RWPE2 (cell line): ENCODE measurements at places on chromosomes 3 and 15.
A peak's percentile ranks its signal among the peaks of the same experiment; 100 is the strongest.

DNA sequence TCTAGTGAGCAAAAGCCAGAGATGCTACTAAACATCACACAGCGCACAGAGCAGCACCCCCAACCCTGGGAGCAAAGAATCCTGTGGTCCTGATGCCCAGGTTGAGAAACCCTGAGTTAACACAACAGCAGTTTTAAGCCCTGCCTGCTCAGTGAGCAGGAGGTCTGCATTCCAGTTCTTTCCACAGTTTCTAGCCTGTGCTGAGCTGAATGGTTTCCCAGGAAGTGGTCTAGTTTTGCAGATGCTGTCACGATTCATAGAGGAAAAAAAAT is 171.1 kb upstream of the PROK2 start:
- DNase-seq, result no peak

GRCh38 chr15:58407778-58408177 is 24.0 kb upstream of the LIPC start:
- no peak for DNase-seq

GRCh38 chr15:60844511-60845174 is 365.7 kb upstream of the ICE2 start:
- DNase-seq, result no peak

DNA sequence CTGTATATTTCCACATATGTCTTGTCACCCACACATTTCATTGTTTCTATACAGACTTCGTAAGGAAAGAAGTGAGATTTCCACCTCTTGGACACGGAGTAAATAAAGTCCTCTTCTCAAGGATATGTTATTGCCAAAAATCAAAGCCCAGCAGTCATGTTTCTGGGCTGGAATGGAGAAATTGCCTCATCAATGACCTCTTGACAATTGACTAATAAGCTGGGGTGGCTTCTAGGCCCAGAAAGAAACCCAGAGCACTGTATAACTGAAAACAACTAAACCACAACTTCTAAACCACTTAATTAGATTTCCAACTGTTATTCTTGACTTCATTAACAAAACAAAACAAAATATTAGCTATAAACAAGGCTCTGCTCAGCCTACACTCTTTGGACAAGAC is 56.4 kb upstream of the SLC24A5 start:
- no peak for DNase-seq

- DNase-seq, result no peak
Measured at GRCh38 chr15:23853286-23853685, 166.2 kb upstream of the NDN start.

DNA sequence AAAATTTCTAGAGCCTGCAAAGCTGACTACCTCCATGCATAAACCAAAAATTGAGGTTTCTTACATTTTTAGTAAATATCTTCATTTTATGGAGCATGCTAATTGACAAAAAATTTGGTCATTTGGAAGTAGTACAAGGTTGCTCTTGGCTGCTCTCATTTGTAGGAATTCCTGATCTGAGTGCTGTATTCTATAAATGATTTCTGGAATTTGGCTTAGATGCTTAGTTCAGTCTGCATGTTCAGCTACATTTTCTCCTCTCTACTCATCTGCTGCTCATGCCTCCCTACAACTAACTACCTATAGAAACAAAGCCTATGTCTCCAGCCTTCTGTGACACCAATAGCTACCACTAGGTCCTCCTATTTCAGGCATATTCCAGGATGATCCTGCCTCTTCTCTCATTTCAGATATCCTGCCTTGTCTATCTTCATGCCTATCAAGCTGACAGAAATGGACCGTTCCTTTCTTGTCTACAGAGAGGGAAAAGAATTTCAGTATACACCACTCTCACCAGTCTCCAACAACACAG is 901.1 kb downstream of the TBL1XR1 start:
- DNase-seq, result no peak

GRCh38 chr3:32340039-32340438 is 51.6 kb upstream of the CMTM7 start:
- DNase-seq, result no peak

- DNase-seq, result no peak
Measured at GRCh38 chr15:41031232-41032078, 78.2 kb downstream of the CHAC1 start.

GRCh38 chr3:11199902-11200845 is 45.9 kb downstream of the HRH1 start:
- no peak for DNase-seq

DNA sequence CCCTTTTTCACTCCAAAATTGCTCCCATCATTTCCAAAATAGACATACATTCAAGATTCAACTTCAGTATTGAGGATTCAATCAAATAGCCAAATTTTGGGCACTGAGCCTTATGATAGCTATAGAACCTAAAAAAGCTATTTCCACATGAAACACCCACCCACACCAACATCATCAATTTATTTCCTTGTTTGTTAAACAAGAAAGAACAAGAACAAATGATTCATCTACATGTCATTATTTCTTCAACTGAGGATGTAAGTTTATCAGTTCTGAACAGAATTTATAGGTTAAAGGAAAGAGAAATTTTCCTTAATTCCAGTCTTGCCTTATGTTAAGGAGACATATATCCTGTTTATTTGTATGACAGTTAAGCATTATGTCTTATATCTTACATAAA is 32.2 kb downstream of the DPPA2 start:
- no peak for DNase-seq

- DNase-seq, result no peak
Measured at GRCh38 chr3:115683305-115683704, 60.0 kb downstream of the GAP43 start.

- no peak for DNase-seq
Measured at GRCh38 chr3:100682056-100682853, 27.0 kb upstream of the TFG start.

GRCh38 chr3:25587526-25587925 is 77.2 kb downstream of the TOP2B start:
- DNase-seq, result no peak

DNA sequence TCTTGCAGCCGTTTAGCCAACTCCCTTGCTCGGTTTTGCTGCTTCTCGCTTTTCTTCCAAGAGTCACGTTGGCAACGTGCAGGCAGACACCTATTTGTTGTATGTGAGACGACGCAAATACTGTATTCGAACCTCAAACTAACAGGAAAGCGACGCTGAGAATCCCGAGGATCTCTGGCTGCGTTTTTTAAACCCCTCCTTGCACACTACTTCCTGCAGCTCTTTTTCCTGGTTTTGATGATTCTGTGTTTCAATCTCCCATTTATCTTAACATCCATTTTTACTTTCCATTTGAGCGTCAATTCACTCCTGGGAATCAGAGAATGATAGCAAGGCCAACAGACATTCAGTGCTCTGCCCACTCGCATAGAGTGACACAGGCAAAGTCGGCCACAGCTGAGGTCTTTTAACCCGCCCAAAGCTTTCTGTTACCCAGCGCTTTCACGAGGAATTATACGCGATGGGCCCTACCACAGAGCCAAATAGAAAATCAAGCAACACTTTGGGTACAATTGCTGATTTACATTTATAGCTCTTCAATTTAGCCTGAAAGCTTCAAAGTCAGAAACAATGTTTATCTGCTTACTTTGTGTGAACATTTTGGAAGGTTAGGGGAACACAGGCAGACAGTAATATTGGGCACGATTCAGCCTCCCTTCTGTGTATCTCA is 1.6 kb upstream of the ANXA2 start:
- no peak for DNase-seq

DNA sequence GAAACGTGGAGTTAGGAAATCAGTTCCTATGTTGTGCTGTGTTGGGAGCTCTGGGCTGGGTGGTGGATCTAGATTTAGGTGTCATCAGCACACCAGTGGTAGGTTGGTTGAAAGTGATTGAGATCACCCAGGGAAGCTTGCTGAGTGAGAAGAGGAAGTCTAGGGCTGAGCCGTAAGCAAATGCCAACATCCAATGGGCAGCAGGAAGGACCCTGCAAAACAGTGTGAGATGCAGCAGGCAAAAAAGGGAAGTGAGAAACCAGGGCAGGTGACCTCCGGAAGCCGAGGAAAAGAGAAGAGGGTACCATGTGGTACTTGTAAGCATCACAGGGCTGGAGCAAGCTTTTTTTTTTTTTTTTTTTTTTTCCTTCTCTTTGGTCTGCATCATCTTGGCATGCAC is 15.9 kb upstream of the COPG1 start:
- no peak for DNase-seq

GRCh38 chr15:77531191-77532000 is 101.3 kb downstream of the LINGO1 start:
- DNase-seq, result peak; percentile 61

- DNase-seq, result no peak
Measured at GRCh38 chr3:193040836-193041672, 123.4 kb upstream of the MB21D2 start.

GRCh38 chr3:62965311-62965710 is 90.1 kb upstream of the CADPS start:
- DNase-seq, result no peak

DNA sequence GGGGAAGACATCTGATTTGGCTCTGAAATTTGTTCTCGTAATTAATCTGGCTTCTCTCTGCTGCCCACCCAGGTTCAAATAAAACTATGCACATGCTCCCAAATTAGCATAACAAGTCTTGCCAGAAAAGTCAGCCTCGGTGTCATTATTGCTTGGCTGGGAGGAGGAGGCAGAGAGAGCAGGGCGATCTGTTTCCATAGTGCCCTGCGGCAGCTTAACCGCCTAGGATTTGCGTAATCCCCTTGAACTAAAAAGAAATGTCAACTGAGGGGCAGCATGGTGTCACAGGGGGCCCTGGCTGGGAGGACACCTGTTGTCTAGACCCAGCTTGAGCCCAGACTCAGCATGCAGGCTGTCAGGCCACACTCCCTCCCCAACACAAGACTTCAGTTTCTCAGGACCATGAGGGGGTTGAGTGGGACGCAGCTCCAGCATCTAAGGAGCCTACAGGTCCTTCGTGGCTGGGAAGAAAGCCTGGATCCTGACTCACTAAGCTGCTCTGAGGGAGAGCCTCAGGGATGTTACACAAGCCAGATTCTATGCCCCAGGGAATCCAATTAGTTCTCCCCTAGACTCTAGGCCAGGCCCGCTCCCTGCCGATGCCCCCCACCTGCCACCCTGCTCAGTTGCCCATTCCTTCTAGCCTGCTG is 17.3 kb downstream of the MRPS11 start:
- DNase-seq, result no peak

DNA sequence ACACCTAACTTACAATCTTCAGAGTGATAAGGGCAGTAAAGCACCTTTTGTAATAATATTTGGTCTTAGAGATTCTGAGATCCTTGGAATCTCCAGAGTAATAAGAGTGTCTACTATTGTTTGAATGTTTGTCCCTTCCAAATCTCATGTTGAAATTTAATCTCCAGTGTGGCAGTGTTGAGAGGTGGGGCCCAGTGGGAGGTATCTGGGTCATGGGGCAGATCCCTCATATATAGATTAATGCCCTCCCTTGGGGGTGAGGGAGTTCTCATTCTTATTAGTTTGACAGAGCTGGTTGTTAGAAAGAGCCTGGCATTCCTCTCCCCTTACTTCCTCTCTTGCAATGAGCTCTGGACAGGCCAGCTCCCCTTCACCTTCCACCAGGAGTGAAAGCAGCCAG is 16.0 kb downstream of the DZIP1L start:
- DNase-seq, result no peak

GRCh38 chr3:25583343-25583742 is 81.4 kb downstream of the TOP2B start:
- DNase-seq, result no peak

DNA sequence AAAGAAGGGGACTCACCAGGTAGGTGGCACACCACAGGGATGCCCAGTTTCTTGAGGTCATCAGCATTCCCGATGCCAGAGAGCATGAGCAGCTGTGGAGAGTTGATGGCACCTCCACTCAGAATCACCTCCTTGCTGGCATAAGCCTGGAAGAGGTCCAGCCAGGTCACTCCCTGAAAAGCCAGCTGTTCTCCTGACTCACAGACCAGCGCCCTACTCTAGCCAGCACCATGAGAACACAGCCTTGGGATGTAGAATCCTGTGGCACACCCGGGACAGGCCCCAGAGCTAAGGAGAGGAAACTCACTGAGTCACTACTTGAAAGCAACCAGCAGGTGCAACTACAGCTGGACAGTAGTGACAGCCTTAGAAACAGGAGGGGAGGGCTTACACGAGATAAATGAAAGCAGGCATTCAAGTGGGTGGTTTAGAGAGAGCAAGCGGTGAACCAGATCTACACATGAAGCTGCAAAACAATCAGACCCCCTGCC is 24.5 kb downstream of the CHDH start:
- no peak for DNase-seq

DNA sequence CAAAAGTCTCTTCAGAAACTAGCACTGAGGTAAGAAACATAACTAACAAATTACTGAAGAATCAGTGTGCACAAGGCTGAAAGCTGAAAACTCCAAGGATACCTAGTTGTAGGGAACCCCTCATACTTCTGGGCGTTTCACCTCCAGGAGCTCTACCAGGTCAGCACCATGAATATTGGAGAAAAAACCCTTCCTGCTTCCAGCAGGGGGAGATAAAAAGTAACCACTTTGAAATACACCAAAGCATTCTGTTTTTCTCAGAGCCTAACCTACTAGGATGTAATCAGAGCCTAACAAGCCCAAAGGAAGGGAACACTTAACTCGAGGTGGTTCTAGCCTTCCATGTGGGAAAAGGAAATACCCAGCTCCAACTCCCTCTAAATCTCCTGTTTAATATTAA is 175.8 kb upstream of the MME start:
- no peak for DNase-seq
